ENCODE measurements at places on chromosomes 3 and 15. TPM values are rescaled to one million over a fixed set of nuclear protein-coding genes. Genes with fewer than 3 reads are reported as not detected.

Gene SRPRB
- 23.8 TPM for total RNA-seq

Gene TRIM69
- 50.5 TPM for total RNA-seq

Gene DUOXA2
- total RNA-seq: not detected

Gene CFAP100
- not detected for total RNA-seq

Gene GP9
- 3.7 TPM for total RNA-seq

Gene LMOD3
- total RNA-seq: not detected

Gene SERPINI2
- not detected for total RNA-seq

Gene GP5
- total RNA-seq: 1.4 TPM

Gene SLCO3A1
- total RNA-seq: 63.7 TPM

Gene CNTN4
- not detected for total RNA-seq

Gene CEP152
- 15.8 TPM for total RNA-seq

Gene ITIH1
- not detected for total RNA-seq

Gene LARP6
- total RNA-seq: not detected

Gene GOLGA8T
- not detected for total RNA-seq

Gene SCAANT1
- 4.7 TPM for total RNA-seq

Gene SENP5
- total RNA-seq: 67.5 TPM

Gene OR5K2
- total RNA-seq: not detected

Gene ENTPD3
- total RNA-seq: not detected

Gene ADIPOQ
- total RNA-seq: not detected

Gene CCDC13
- total RNA-seq: 0.32 TPM

Gene SLC28A2
- total RNA-seq: not detected

Gene FOXP1
- total RNA-seq: 599 TPM

Gene DLEC1
- total RNA-seq: 4.9 TPM

Gene CCK
- not detected for total RNA-seq
